Stimulated activated CD4-positive, alpha-beta T cell treated with anti-CD3 and anti-CD28 coated beads, Interleukin-12 subunit alpha, Interleukin-12 subunit beta, amount 100 ng/mL, for 48 hours (primary cell): ENCODE measurements at places on chromosomes 4 and X.

DNA sequence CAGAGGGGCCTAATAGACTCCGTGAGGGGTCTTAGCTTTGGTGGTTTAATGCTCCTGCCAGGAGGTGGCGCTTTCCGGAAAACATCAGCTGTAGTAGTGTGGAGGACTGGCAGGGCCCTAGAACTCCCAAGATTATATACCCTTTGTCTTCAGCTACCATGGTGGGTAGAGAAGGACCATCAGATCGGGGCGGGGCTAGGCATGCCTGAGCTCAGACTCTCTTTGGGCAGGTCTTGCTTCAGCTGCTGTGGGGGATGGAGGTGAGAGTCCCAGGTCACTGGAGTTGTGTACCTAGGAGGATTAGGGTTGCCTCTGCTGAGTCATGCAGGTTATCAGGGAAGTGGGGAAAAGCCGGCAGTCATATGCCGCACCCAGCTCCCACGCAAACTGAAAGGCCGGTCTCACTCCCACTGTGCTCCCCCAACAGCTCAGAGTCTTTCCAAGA is 63.0 kb upstream of the AGA start:
- no peak for DNase-seq

GRCh38 chr4:189117426-189117825 is 823.2 kb upstream of the FRG1 start:
- DNase-seq, result no peak

DNA sequence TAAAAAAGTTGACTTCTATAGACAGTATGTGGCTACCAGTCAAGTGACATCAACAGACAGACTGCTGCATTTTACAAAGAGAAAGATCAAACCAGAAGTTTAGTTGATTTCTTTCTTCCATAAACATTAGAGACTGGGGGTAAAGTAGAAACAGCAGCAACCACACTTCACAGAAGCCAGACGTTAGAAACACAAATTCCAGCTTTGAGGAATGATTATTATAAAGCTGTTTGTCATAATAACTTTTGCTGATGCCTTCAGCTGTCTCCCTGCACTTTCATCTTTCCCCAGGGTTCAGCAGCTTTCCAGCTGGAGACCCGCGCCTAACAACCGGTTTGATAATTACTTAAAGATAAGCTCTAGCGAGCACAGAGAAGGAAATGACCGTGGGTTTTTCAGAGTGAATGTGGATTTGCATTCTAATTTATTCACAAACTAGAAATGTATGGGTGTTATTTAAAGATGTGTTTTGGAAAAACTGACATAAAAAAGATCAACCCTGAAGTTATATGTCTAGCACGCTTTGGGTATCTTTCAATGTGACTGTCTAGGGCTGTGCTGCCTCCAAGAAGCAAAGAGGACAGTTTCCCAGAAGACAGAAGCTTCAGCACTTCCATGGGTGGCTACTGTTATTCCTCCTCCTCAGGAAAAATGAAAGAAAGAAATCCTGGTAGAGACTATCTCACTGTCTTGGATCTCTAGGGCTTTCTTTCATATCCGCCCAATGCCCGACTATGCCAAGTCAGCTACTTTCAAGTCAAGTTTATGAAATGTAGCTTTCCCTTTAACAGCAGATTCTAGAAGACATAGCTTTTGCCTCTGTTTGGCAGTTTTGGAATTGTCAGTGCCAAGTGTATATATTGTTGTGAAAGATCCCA is 15.0 kb upstream of the ENAM start:
- no peak for DNase-seq

GRCh38 chr4:48720459-48720858 is 59.6 kb downstream of the FRYL start:
- DNase-seq, result no peak

GRCh38 chrX:108735091-108735678 is 1.2 kb downstream of the IRS4 start:
- no peak for DNase-seq
